Temporal lobe (tissue), 4 donors: ENCODE measurements at places on chromosomes 2 and 18. TPM values are rescaled to one million over a fixed set of nuclear protein-coding genes. Genes with fewer than 3 reads are reported as not detected.

The OXER1 gene
- 0.25 TPM for total RNA-seq

The TACR1 gene
- total RNA-seq, result 1.7 TPM

The SERPINB5 gene
- 0.49 TPM for total RNA-seq

The EFEMP1 gene
- total RNA-seq, result 3.9 TPM

The LAMA1 gene
- 12.8 TPM for total RNA-seq

The IGFBP5 gene
- 34.9 TPM for total RNA-seq

The GALNT3 gene
- 3.0 TPM for total RNA-seq

The MALL gene
- total RNA-seq, result 1.5 TPM

The SCN7A gene
- 0.98 TPM for total RNA-seq

The SMYD1 gene
- not detected for total RNA-seq

The PSD4 gene
- total RNA-seq, result 3.0 TPM

The ESPNL gene
- total RNA-seq, result under 0.01 TPM

The SOCS6 gene
- 28.0 TPM for total RNA-seq

The KIF5C gene
- total RNA-seq, result 366 TPM

The CNTNAP5 gene
- 26.6 TPM for total RNA-seq

The DUSP19 gene
- 9.8 TPM for total RNA-seq

The BMP10 gene
- not detected for total RNA-seq

The DCDC2C gene
- 0.49 TPM for total RNA-seq

The CYP26B1 gene
- 3.7 TPM for total RNA-seq

The GPR35 gene
- total RNA-seq, result 0.98 TPM

The HMSD gene
- 0.25 TPM for total RNA-seq

The AKAIN1 gene
- total RNA-seq, result 2.5 TPM

The AGXT gene
- total RNA-seq, result not detected

The RGPD8 gene
- 20.9 TPM for total RNA-seq

The BOLL gene
- total RNA-seq, result not detected

The C2orf15 gene
- total RNA-seq, result 2.5 TPM

The MROH2A gene
- not detected for total RNA-seq

The IL18RAP gene
- total RNA-seq, result not detected

The DTNA gene
- total RNA-seq, result 43.0 TPM

The UGT1A8 gene
- not detected for total RNA-seq

The MYOM1 gene
- 1.5 TPM for total RNA-seq

The CCDC74A gene
- total RNA-seq, result 3.7 TPM

The GAL3ST2 gene
- total RNA-seq, result 0.74 TPM

The MDH1B gene
- 3.4 TPM for total RNA-seq

The ZNF519 gene
- 40.3 TPM for total RNA-seq

The SCRN3 gene
- total RNA-seq, result 43.8 TPM

The UGT1A4 gene
- total RNA-seq, result not detected

The ALPP gene
- not detected for total RNA-seq

The DLX2 gene
- total RNA-seq, result 5.7 TPM

The KLHL29 gene
- total RNA-seq, result 15.5 TPM

The ARL6IP6 gene
- 32.2 TPM for total RNA-seq

The TMEM163 gene
- 13.3 TPM for total RNA-seq

The ELAC1 gene
- total RNA-seq, result 8.9 TPM

The TTC31 gene
- total RNA-seq, result 9.1 TPM

The SIX2 gene
- 0.25 TPM for total RNA-seq

The POTEF gene
- total RNA-seq, result not detected

The ATF2 gene
- total RNA-seq, result 94.4 TPM

The PROM2 gene
- 0.98 TPM for total RNA-seq

The RUFY4 gene
- total RNA-seq, result not detected

The NLRC4 gene
- total RNA-seq, result 0.49 TPM

The SCN2A gene
- 160 TPM for total RNA-seq

The TTC39C gene
- 26.1 TPM for total RNA-seq

The UGT1A3 gene
- not detected for total RNA-seq

The PRLH gene
- total RNA-seq, result not detected
